ENCODE measurements at places on chromosomes 7 and 10.

GRCh38 chr10:57420881-57421280 lies 846.8 kb downstream of the IPMK start:
- no peak for DNase-seq

DNA sequence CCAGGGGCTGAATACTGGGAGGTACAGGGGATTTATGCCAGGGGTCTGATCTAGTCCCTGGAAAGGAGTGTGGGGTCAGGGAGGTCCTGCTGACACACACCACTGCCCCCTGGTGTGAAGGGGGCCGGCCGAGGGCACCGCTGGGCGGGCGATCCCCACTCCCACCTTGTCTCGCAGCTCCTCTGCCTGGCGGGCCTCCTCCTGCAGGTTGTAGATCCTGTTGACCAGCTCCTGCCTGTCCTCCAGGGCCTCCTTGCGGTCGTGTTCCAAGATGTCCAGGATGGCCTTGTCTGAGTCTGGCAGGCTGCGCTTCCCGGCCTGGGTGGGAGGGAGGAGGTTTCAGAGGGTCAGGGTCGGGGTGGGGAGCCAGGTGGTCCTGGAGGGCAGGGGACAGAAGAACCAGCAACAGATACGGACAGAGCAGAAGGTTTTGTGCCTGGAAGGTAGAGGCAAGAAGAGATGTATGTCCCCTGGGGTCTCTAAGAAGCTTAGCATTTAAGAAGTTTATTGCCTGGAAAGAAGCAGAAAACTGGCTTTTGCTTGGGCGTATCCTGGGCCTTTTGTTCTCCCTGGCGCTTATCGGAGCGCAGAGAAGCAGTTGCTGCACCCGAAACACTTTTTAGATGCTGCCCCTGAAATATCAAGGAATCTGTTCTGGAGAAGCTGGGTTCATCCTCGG lies 94.5 kb upstream of the GNA12 start:
- no peak for DNase-seq

GRCh38 chr10:116771101-116771958 lies 29.0 kb upstream of the HSPA12A start:
- DNase-seq = no peak

- no peak for DNase-seq
These were observed 399.5 kb upstream of the CELF2 start for GRCh38 chr10:10618139-10618538.

DNA sequence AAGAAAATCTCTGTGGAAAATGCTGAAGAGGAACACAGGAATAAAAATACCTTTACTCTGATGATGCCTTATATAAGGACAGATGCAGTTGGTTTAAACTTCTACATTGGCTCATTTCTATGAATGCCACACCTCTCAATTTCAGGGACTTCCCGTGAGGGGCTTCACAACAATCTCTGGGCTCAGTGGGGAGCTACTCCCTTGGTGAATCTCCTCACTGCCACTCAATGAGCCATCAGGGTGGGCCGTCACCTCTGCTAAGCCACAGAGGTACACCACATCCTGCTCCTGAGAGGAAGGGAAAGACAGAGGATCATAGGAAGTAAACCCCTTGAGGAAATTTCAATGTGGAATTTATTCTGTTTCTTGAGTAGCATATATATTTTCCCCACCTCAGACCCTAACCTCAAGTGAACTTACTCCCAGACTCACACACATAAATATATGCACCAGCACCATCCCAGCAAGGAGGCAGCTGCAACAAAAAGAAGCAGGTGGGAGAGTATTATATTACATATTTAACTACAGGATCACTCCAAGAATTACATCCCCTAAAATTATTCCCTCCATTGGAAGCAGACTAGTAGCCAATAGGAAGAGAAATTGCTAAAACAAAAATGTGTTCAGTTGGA lies 63.3 kb upstream of the PRSS1 start:
- DNase-seq = no peak

DNA sequence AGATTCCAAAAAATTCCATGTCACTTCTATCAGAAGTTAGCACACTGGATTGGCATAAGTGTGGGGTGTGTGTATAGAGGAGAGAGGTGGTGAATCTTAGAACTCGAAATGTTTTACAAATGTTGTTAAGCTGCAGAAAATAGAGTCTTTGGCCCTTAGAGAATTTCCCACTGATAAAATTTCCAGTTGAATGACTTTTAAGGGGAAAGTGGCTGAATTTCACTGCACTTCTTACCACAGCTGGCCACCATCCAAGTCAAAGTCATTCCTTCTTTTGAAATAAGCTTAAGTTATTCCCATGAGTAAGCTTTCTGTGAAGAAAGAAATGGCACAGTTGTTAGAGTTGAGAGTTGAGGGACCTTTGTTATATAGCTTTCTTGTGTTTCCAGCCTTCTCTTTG lies 13.9 kb downstream of the VCL start:
- DNase-seq = peak; percentile 94

DNA sequence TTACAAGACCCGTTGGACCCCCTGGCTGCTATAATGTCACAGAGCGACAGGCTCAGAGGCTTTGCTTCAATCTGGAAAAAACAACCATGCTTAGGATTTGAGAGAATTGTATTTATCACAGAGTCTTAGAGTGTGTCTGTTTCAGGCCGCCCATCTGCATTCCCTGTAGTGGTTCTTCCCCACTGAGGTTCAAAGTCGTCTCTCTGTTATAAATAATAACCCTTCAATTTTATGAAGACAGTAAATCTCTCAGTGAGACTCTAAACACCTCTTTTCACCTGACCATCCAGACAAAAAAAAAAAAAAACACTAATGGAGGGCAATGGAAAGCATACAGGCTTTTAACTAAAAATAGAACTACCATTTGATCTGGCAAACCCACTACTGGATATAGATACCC lies 565.4 kb upstream of the AUTS2 start:
- no peak for DNase-seq

DNA sequence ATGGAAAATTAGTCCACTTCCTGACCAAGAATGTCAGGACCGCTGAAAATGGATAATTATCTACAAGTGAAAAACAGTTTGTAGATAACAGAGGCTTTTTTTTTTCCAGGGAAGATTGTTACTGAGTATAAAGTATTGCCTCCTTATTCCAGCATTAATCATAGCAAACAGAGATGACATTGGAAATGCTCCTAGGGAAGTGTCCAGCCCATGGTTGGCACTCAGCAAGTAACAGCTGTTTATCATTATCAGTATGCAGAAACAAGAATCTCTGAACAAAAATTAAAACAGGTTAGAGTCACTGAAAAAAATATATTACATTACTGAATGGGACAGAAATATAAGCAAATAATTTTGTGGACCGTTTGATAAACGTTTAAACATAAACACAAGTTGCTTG lies 14.6 kb downstream of the FGL2 start:
- DNase-seq = no peak

- DNase-seq = no peak
These were observed 15.4 kb downstream of the NAMPT start for GRCh38 chr7:106269254-106269961.
